T-helper 17 cell (primary cell): ENCODE measurements at places on chromosomes 4 and X. TPM values are rescaled to one million over a fixed set of nuclear protein-coding genes. Genes with fewer than 3 reads are reported as not detected.

DNA sequence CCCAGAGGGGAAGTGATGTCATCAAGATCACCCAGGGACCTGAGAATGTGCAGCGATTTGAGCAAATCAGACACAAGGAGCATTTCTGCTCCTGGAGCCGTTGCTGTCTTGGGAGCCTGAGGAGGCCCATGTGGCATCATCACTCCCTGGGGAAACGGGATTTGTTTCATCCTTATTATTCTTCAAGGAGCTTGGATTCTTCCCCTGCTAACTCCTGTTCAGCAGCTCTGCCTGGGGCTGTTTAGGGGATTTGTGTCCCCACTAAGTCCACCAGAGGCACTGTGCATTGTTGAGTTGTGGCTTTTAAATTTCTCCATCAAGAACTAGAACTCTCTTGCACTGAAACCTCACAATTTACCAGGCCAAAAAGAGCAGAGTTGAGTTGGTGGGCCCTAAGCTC, 104.2 kb upstream of the MSX1 start:
- DNase-seq, result no peak

Gene AMTN
- not detected for total RNA-seq

DNA sequence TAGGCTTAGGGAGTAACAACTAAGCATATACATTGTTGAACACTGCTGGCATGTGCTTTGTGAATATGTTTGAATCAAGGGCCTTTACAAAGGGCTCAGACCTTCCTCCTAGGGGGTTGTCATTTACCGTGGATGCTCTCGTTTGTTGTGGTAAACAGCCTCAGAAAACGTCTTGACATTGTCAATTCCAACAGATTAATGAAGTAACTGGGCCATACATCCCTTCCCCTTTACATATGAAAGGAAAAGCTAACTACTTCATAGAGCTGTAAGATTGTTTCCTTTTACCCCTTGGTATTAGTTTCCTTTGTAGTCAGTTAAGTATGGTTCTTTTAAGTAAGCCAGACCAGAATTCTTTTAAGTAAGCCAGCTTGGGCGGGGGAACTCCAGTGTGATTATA, 42.9 kb downstream of the FAT4 start:
- no peak for DNase-seq

Gene UGT2B11
- total RNA-seq, result not detected

Gene NSG1
- total RNA-seq, result 50.9 TPM
